WERI-Rb-1 (cell line): ENCODE measurements at places on chromosomes 1 and 21.

- peak; percentile 95 for DNase-seq
Observed at GRCh38 chr1:240619906-240620621, 8.1 kb upstream of the GREM2 start.

DNA sequence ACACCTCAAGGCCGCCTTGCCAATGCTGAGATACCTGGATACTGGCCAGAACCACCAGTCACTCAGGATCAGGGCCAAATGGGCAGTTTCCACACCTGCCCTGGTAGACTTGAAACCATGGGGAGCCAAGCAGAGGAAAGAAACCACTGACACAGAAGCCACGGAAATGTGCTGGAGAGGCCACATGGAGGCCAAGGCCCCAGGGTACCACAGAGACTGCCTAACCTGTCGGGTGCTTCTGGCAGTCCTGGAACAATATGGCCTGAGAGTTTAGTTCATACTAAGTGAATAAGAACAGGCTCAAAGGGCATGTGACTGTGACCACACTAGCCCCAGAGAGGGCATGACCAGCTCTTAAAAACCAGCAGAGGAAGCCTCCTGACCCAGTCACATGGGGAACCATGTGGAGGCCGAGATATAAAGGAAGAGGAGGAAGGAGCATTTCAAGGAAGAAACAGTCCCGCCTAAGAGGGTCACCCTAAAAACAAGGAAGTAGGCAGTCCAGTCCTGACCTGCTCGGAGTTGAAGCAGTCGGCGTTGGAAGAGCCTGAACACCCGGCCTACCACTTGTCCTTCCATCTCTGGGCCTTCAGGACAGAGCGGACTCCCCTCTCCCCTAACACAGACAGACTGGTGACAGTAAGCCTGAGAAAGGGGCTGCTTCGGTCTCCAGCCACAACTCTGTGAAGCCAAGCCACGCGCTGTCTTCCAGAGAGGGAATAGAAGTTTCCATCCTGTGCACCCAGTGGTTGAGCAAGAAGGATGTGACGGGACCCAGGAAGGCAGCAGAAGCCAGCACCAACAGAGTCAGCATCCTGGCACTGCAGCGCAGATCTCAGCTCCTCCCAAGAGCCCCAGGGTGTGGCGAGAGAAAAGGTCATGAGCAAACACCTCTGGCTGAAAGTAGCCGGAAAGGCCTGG lies at the start of gene DENND2D:
Gene DENND2D, minus strand, starts transcription at position 766 of the 921 bp plus-strand sequence. Its CDS starts 187 bp downstream, at position 579.
- DNase-seq = no peak

DNA sequence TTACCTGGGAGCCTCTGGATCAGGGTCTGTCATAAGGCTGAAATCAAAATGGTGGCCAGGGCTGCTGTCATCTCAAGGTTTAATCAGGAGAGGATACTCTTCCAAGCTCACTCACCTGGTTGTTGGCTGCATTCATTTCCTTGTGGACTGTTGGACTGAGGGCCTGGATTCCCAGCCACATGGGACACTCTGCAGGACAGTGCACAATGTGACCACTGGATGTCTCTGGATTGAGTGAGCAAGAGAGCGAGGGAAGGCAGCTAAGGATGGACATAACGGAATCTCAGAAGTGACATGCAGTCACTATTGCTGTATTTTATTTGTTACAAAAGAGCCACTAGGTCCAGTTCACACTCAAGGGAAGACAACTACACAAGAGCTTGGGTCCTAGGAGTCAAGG lies 229.1 kb downstream of the S1PR1 start:
- DNase-seq = no peak

DNA sequence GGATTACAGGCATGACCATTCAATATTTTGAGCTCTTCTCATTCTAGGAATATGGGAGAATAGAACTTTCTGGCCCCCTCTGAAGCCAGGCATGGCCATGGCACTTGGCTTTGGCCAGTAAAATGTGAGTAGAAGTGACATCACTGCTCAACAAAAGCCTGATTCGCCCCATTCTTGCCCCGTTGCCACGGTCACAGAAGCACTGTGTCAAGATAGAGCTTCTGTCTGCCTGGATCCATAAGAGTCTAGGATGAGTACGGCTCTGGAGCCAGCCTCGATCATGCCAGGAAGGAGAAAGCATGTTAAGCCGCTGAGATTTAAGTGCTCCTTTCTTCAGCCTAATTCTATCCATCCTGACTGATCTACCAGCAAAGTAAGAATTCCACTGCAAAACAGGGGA lies 113.1 kb downstream of the TIAM1 start:
- DNase-seq = no peak

- DNase-seq = no peak
Observed at GRCh38 chr21:35428489-35428888, 379.4 kb upstream of the RUNX1 start.

DNA sequence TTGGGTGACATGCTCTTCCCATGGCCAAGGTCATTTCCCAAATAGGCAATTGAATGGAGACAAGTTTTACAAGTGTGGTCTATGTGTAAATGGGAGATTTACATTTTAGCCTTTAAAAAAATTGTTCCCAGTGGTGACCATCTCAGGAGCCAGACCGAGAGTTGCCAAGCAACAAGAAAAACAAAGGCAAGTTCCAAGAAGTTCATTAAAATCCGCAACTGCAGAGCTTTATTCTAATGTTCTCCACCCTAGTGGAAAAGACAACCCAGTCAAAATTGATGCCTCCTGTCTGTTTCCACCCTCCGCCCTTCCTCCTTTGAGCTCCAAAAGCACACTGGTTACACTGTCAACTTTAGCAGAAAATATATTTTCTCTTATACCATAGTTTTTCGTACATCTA lies 33.2 kb upstream of the CD55 start:
- DNase-seq = no peak

DNA sequence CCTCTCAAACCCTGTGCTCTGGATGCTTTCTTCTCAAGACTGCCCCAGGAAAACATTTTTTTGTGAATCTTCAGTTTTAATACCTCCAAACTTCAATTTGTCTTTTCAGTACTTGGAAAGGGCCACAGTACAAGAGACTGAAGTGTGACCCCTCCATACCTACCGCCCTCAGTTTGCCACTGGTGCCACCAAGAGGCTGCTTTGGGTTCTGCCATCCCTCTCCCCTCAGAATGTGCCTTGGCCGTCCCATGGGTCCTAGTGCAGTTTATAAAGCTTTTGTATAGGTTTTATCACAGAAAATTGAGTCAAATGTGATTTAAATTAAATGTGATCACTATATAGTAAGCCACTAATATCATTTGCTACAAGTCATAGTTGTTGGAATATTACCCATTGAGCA lies 60.8 kb upstream of the PGD start:
- peak; percentile 64 for DNase-seq

DNA sequence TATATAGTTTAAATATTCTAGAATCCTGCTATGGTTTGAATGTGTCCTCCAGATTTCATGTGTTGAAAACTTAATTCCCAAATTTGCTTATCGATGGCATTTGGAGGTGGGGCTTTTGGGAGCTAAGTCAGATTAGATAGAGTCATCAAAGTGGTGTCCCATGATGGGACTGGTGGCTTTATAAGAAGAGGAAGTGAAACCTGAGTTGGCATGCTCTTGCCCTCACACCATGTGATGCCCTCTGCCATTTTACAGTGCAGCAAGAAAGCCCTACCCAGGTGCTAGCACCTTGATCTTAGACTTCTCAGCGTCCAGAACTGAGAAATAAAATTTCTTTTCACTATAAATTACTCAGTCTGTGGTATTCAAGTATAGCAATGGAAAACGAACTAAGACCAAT lies 111.3 kb downstream of the TGFB2 start:
- no peak for DNase-seq

- peak; percentile 91 for DNase-seq
Observed at GRCh38 chr1:201119206-201120197, 7.3 kb upstream of the CACNA1S start.

DNA sequence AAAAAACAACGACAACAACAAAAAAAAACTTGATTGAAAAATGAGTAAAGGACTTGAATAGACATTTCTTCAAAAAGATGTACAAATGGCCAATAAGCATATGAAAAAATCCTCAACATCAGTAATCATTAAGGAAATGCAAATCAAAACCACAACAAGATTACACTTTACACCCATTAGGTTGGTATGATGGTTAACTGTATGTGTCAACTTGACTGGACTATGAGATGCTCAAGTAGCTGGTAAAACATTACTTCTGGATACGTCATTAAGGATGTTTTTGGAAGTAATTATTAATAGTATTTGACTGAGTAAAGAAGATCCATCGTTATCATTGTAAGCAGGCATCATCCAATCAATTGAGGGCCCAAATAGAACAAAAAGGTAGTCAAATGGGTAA lies 34.9 kb upstream of the LYPLAL1 start:
- DNase-seq = no peak

DNA sequence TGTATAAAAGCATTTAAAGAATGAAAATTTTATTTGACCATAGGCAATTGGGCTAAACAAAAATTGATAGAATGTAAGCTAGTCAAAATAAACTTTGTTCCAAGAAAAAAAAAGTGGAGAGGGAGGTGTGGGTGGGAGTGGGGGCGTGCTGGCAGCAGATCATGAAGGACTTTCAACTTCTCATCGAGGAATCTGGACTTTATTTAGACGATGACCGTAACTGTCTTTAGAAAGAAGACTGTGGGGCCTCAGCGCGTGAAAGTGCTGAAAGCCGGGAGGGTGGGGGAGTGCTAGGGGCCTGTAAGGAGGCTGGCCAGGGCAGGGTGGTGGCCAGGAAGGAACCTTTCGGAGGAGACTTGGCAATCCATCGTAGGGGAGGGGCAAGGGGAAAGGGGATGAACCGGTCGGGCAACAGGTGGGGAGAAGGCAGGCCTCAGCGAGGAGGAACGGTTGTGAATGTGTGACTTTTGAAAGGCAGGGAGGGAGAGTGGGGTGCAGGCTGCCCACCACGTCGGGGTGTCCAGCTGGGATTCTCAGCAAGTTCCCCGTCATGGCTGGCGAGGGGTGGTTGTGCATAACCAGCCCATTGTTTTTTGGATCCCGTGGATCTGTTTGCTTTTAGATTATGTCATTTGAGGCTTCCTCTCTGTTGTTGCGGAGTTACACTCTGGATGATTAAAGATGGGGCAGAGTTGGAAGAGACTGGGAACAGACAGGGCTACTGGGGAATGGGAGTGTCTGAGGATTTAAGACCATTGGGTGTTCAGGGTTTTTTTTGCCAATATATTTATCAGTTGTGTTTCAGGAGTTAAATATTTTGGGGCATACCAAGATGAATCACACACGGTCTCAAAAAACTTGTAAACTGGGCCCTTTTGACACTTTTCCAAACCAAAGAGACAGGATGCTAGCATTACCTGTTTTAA lies 35.5 kb downstream of the HUNK start:
- no peak for DNase-seq

- DNase-seq = no peak
Observed at GRCh38 chr1:44970317-44970716, 16.1 kb downstream of the EIF2B3 start.

GRCh38 chr1:44819196-44819607 lies 10.9 kb downstream of the BTBD19 start:
- no peak for DNase-seq

DNA sequence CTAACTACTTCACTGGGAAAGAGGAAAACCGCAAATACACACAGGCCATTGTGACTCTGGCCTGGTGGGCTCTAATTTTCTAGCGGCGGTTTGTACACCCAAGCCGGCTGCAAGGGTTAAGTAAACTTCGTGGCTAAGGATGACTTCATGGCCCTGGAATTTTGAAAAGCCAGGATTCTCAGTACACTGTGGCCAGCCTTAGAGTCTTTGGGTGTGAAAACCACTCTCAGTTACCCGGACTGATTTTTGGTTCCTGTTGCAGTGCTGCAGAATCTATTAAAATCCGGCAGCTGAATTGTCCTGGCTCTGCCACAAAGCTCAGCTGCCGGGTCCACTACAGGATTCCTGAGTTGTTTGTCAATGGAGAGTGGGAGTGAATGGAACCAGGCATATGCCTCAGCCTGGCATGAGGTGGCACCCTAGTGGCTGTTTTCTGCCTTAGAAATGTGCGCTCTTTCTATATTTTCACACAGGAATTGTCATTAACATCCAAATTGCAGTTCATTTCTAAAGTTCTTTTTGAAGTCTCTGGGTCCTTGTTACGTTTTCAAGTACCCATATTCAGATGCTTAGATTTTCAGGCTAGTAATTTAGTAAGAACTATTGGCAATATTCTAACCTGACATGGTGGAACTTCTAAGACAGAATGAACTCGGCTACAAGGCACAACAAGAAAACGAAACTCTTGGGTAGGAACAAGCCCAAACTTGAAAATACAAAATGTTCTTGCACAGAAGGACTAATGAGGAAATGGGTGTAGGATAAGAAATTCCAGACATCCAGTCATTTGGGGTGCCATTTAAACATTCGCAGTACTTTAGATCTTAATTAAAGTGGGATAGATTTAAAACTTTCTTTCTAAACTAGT lies 255.9 kb downstream of the NFIA start:
- DNase-seq = peak; percentile 25

GRCh38 chr1:14392859-14393365 lies 205.6 kb upstream of the KAZN start:
- no peak for DNase-seq

DNA sequence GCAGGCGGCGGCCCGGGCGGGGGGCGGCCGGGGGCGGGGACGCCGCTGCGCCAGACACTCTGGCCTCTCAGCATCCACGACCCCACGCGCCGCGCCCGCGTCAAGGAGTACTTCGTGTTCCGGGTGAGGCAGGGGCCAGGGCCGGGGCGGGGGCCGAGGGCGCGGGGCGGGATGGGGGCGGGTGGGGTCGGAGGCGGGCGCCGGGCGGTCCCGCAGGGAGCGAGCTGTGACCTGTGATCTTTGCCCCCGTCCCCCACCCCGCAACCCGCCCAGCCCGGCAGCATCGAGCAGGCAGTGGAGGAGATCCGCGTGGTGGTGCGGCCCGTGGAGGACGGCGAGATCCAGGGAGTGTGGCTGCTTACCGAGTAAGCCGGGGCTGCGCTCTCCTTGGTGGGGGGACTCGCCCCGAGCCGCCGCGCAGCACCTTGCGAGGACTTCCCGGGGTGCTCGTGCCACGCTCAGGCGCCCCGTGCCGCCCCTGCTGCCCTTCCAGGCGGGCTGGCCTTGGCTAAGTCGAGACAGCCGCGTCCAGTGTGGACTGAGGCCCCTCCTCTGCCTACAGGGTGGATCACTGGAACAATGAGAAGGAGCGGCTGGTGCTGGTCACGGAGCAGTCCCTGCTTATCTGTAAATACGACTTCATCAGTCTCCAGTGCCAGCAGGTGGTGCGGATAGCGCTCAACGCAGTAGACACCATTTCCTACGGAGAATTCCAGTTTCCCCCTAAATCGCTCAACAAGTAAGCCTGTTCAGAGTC lies 514 bp downstream of the TPRG1L start:
- peak; percentile 53 for DNase-seq

GRCh38 chr21:16578912-16579311 lies 849.1 kb downstream of the USP25 start:
- no peak for DNase-seq

GRCh38 chr1:221331273-221332183 lies 410.4 kb downstream of the DUSP10 start:
- no peak for DNase-seq
